ENCODE measurements at places on chromosomes 12 and 14. TPM values are rescaled to one million over a fixed set of nuclear protein-coding genes. Genes with fewer than 3 reads are reported as not detected.
A peak's percentile ranks its signal among the peaks of the same experiment; 100 is the strongest.

The SSPN gene
- 2.1 TPM for total RNA-seq

DNA sequence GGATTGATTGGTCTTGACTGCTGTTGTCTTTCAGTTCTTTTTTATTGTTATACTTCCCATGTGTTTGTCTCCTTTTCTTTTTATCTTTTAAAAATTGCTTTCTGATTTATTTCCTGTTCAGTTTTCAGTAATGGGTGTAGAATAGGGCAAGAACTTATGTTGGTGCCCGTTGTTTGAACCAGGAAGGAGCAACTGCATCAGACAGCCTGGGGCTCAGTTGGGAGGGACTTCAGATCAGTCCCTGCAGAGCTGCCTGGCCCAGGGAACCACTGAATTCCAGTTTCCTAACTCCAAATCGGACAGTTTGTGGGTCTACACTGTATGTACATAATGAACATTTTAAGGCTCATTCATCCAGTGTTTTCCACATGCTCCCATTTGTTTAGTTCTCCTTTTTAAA is 64.9 kb downstream of the FBXO34 start:
- no peak overlapping the region for H3K4me3 ChIP-seq
- peaks cover 40% of the 10 kb centered on the region for H3K4me1 ChIP-seq
- no peaks in the 10 kb centered on the region for H3K27me3 ChIP-seq
- H3K27ac ChIP-seq, result no peak overlapping the region

- peak overlapping the region; percentile 82 for H3K27ac ChIP-seq
- peaks cover 18% of the 10 kb centered on the region for H3K4me1 ChIP-seq
- DNase-seq, result no peak
- peak overlapping the region; percentile 62 for H3K4me3 ChIP-seq
- peaks cover 100% of the 10 kb centered on the region for H3K27me3 ChIP-seq
These were observed 14.0 kb upstream of the TBX3 start for GRCh38 chr12:114697741-114698565.

DNA sequence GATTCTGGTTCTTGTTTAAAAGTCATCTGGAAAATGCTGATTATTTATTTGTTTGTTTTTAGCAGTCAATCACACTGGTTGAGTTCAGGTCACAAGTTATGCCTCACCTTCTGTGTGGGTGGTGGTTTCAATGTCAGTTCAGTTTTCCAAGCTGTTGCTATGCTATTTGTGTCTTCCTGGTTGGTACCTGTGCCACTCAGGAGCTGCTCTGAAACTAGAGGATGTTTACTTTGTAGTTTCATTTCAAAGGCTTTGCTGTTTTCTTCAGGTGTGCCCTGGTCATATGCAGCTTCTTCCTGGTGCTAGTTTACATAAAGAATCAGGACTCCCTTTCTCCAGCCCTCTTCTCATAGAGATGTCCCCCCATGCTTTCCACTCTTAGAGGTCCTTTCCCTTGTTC is 75.7 kb upstream of the PPP4R3A start:
- DNase-seq, result no peak
- no peaks in the 10 kb centered on the region for H3K4me1 ChIP-seq
- no peaks in the 10 kb centered on the region for H3K36me3 ChIP-seq
- no peak overlapping the region for H3K27ac ChIP-seq
- no peak overlapping the region for H3K4me3 ChIP-seq

The CNTN1 gene
- total RNA-seq, result 3.1 TPM

GRCh38 chr14:67815573-67816225 is 691 bp downstream of the ZFYVE26 start:
- H3K36me3 ChIP-seq, result peaks cover 8% of the 10 kb centered on the region
- peak overlapping the region; percentile 94 for H3K4me3 ChIP-seq
- H3K27me3 ChIP-seq, result no peaks in the 10 kb centered on the region
- peak overlapping the region; percentile 96 for H3K27ac ChIP-seq
- H3K4me1 ChIP-seq, result peaks cover 24% of the 10 kb centered on the region

GRCh38 chr12:75836533-75836932 is 195.0 kb downstream of the PHLDA1 start:
- H3K4me3 ChIP-seq, result no peak overlapping the region
- peaks cover 1% of the 10 kb centered on the region for H3K4me1 ChIP-seq
- no peaks in the 10 kb centered on the region for H3K27me3 ChIP-seq
- no peak for DNase-seq
- no peaks in the 10 kb centered on the region for H3K36me3 ChIP-seq
- H3K27ac ChIP-seq, result no peak overlapping the region

DNA sequence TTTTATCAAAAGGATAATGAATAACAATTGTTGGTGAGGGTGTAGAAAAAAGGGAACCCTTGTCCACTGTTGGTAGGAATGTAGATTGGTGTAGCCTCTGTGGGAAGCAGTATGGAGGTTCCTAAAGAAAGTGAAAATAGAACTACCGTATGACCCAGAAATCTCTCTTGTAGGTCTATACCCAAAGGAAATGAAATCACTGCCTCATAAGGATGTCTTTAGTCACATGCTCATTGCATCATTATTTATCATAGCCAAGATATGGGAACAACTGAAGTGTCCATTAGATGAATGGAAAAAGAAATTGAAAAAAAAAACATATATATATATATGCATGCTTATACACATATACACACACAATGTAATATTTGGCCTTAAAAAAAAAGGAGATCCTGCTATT is 158.8 kb upstream of the NPAS3 start:
- H3K27me3 ChIP-seq, result no peaks in the 10 kb centered on the region
- DNase-seq, result no peak
- H3K27ac ChIP-seq, result no peak overlapping the region
- no peaks in the 10 kb centered on the region for H3K4me1 ChIP-seq
- H3K36me3 ChIP-seq, result no peaks in the 10 kb centered on the region
- no peak overlapping the region for H3K4me3 ChIP-seq

DNA sequence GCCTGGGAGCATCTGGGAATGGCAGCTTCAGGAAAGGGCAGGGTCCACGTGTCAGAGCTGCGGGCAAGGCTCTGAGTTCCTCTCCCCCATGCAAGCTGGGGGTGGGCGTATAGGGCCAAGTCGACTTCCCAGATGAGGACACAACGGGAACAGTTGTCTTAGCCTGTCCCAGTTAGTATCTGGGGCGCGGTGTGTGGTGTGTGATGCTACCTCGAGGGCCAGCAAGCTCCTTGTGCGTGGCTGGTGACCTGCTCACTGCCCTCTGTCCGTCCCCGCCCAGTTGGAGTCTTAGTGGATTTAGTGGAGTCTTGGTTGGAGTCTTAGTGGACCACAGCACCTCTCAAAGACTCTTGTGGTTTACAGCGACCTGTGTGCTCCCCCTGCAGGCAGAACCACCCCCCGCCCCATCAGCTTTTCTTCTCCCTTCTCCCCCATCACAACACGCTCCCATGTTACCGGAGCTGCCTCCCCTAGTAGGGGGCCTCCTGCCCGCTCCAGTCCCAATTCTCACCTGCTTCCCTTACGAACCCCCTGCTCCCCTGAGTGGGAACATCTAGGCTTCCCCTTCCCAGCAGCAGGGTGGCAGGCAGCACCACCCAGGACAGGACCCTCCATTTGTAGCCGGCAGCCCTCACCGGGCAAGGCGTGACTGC is 8.7 kb downstream of the ASPG start:
- no peak overlapping the region for H3K4me3 ChIP-seq
- H3K36me3 ChIP-seq, result no peaks in the 10 kb centered on the region
- DNase-seq, result no peak
- H3K27me3 ChIP-seq, result peaks cover 11% of the 10 kb centered on the region
- H3K4me1 ChIP-seq, result peaks cover 3% of the 10 kb centered on the region
- H3K27ac ChIP-seq, result no peak overlapping the region

The CCDC38 gene
- not detected for total RNA-seq

DNA sequence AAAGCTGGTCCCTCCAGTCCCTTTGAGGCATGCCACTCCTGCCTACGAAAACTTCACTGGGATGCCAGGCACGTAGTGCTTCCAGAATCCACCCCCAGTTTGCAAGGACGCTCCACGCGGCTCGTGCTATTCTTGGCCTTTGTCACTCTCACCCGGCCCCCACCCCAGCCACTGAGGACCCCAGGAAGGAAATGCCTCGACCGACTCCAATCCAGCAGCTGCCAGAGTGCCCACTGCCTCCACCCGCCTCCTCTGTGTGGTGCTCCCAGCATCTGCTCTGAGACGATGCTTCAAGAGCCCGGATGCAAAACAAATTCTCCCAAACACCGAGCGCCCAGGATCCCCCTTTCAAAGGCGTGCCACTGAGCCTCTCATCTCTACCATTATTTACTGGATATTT is 123.9 kb downstream of the RFLNA start:
- H3K27ac ChIP-seq, result no peak overlapping the region
- H3K4me1 ChIP-seq, result no peaks in the 10 kb centered on the region
- H3K36me3 ChIP-seq, result peaks cover 44% of the 10 kb centered on the region
- no peak overlapping the region for H3K4me3 ChIP-seq
- no peaks in the 10 kb centered on the region for H3K27me3 ChIP-seq

DNA sequence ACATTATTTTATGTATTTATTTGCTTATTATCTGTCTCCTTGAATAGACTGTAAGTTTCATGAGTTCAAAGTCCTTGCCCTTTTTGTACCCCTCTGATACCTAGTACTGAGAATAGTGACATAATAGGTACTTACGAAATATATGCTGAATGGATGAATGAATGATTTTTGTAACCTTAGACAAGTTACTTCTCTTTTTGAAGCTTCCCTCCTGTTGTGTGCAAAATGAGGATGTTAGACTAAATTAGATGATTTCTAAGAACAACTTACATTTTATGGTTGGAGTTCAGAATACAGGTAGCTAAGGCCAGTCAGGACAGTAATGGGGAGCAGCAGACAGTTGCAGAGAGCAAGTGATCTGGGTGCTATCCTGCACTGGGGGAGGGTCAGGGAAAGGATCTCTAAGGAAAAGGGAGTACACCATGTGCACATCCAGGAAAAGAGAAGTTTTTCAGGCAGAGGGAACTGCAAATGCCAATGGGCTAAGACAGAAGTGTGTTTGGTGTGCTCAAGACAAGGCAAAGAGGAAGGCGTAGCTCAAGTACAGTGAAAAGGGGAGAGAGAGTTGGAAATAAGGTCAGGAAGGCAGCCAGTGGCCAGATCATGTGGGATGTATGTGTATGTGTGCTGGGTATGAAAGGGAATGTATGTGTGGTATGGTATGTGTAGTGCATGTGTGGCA is 59.4 kb upstream of the AMIGO2 start:
- no peak overlapping the region for H3K4me3 ChIP-seq
- no peak overlapping the region for H3K27ac ChIP-seq
- peaks cover 1% of the 10 kb centered on the region for H3K4me1 ChIP-seq
- DNase-seq, result no peak
- no peaks in the 10 kb centered on the region for H3K27me3 ChIP-seq
- H3K36me3 ChIP-seq, result no peaks in the 10 kb centered on the region

DNA sequence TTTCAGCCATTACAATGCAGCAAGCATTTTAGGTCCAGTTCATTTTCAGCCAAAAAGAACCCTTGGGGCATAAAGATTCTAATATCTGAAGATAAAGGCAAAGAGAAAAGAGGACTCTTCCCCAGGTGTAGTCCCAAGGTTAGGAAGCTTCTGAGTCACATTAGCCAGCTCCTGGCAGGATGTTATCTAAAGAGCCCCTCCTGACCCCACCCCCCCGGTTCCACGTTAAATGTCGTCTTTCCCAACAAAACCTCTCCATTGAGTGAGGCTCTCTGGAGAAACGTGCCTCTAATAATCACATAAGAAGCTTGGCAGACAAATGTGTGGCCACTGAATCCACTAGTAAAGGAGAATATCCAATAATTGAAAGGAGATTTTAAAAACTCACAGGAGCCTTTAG is 267.7 kb downstream of the GALC start:
- H3K4me1 ChIP-seq, result no peaks in the 10 kb centered on the region
- H3K27ac ChIP-seq, result no peak overlapping the region
- H3K27me3 ChIP-seq, result no peaks in the 10 kb centered on the region
- no peak for DNase-seq

DNA sequence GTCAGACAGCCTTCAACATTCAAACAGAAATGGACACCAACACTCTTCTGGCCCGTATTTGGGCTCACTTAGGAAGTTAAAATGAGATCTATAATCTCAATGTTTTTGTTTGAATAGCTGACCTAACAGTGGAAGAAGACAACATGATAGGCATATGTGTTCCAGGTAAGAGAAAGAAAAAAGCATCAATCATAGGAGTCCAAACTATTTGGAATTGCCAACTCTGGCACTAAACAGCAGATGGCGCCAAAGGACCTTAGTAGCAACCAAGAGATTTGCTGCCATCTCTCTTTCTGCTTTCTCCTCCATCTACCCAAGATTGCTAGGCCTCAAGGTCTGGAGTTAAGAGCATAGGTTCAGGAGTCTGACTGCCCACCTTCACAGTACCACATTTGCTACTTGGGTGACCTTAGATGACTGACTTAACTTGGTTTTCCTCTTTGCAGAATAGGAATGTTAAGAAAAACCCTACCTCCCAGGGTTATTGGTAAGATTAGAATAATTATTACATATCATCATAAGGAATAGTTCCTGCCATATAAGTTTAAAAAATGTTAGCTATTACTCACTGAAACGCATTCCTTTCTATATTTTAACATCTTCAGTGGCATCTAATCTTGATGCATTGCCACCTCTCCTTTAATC is 30.2 kb downstream of the PEX5 start:
- H3K4me1 ChIP-seq, result no peaks in the 10 kb centered on the region
- no peaks in the 10 kb centered on the region for H3K36me3 ChIP-seq
- no peaks in the 10 kb centered on the region for H3K27me3 ChIP-seq
- peak; percentile 77 for DNase-seq
- H3K4me3 ChIP-seq, result no peak overlapping the region
- no peak overlapping the region for H3K27ac ChIP-seq

DNA sequence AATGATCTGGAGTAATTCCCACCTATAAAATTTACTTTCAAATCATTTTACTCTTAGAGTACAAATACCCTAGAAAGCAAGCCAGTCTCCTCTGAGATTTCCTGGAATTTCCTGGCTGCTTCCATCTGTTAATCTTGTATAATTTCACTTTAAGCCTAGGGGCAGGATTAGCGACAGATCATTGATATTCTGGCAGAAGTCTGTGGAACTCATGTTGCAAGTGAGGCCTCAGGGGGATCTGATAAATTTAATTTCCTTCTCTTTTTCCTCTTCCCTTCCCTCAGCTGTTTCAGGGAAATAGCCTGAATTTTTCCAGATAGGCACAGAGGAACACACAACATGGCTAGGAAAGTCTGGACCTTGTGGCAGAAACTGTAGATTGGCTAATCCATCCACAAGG is 5.9 kb upstream of the KRT6A start:
- peaks cover 3% of the 10 kb centered on the region for H3K4me1 ChIP-seq
- DNase-seq, result no peak
- H3K27me3 ChIP-seq, result peaks cover 16% of the 10 kb centered on the region
- H3K4me3 ChIP-seq, result no peak overlapping the region
- no peaks in the 10 kb centered on the region for H3K36me3 ChIP-seq

DNA sequence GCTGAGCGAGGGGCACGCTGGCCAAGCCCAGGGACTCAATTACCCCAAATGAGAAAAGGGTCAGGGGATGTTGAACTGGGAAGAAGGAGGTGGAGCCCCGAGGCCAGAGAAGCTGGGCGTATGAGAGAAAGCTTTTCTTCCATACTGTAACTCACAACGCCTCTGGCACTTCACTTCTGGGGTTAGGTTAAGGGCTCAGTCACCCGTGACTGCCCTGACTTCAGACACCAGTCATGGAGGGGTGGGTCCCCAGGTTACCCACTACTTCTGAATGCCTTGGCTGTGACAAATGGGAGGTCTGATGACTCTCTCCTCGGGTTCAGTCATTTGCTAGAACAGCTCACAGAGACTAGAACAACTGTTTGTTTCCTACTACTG is 5.5 kb upstream of the GPR132 start:
- no peak overlapping the region for H3K27ac ChIP-seq
- peaks cover 12% of the 10 kb centered on the region for H3K27me3 ChIP-seq
- no peaks in the 10 kb centered on the region for H3K36me3 ChIP-seq
- H3K4me1 ChIP-seq, result no peaks in the 10 kb centered on the region
- no peak for DNase-seq

Data from progenitor cell of endocrine pancreas (in vitro differentiated cells).